ENCODE measurements at places on chromosomes 2 and 18. TPM values are rescaled to one million over a fixed set of nuclear protein-coding genes. Genes with fewer than 3 reads are reported as not detected.

- no peaks in the 10 kb centered on the region for H3K36me3 ChIP-seq
- H3K27me3 ChIP-seq, result no peaks in the 10 kb centered on the region
- no peak overlapping the region for H3K27ac ChIP-seq
- no peak overlapping the region for H3K4me3 ChIP-seq
Measured at GRCh38 chr18:50135903-50136302, 59.0 kb downstream of the MYO5B start.

UGT1A10 gene
- not detected for total RNA-seq

CD207 gene
- not detected for total RNA-seq

HOXD8 gene
- total RNA-seq, result not detected

GRCh38 chr2:69985688-69986087, 24.3 kb upstream of the ASPRV1 start:
- no peaks in the 10 kb centered on the region for H3K4me1 ChIP-seq
- no peak overlapping the region for H3K27ac ChIP-seq
- H3K36me3 ChIP-seq, result no peaks in the 10 kb centered on the region
- H3K4me3 ChIP-seq, result no peak overlapping the region

DNA sequence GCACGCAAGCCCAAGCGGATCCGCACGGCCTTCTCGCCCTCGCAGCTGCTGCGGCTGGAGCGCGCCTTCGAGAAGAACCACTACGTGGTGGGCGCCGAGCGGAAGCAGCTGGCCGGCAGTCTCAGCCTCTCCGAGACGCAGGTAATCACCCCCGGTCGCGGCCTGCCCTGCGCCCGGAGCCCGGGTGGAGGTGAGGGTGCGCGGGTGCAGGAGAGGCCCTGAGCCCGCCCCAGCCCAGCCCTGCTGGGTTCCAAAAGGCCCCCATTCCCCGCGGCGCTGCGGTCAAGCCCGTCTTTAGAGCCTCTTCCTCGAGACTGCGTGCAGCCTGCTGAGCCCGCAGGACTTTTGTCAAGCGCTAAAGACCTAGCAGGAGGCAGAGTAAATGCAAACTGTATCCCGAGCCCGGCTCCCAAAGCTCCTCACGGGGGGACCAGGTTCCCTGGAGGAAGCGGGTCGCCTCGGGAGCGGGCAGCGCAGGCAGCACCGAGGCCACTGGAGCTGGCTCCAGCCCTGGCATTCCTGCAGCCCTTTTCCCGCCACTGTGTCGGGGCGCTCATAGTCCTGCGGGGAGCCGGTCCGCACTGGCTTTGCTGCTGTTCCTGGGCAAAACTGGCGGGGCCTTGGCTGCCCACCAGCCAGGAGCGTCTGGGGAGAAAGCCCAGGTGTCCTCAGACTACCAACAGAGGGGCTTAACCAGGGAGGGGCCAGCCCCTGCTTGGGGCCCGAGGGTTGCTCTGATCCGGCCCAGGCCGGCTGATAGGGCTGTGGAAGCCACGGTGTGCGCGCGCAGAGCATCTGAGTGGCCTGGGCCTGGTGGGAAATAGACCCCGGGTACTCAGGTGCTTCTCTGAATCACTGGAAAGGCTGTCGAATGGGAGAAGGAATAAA, 7.3 kb downstream of the EMX1 start:
- H3K4me1 ChIP-seq, result no peaks in the 10 kb centered on the region
- H3K4me3 ChIP-seq, result no peak overlapping the region
- H3K36me3 ChIP-seq, result no peaks in the 10 kb centered on the region
- H3K27ac ChIP-seq, result no peak overlapping the region
- peaks cover 94% of the 10 kb centered on the region for H3K27me3 ChIP-seq

GRCh38 chr2:197165020-197165419, 145.6 kb downstream of the ANKRD44 start:
- peaks cover 4% of the 10 kb centered on the region for H3K4me1 ChIP-seq
- no peak overlapping the region for H3K27ac ChIP-seq
- H3K27me3 ChIP-seq, result no peaks in the 10 kb centered on the region
- H3K36me3 ChIP-seq, result no peaks in the 10 kb centered on the region
- H3K4me3 ChIP-seq, result no peak overlapping the region

GNAL gene
- 0.77 TPM for total RNA-seq

AQP4 gene
- total RNA-seq, result not detected

DNA sequence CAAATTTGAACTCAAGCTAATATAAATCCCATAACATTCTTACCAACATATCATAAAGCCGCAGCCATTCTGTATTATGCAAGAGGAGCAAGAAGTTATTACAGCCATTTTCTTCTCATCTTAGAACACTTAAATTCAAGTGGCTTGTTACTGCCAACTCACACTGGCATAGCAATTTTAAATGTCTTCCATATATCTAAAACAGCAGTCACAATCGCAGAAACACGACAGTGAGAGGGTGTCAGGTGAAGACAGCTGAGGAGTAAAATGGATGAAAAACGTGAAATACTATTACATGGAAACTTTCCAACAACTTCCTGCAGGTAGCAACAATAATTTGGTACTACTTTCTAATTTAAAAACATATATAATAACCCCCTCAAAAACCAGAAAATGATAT, 17.9 kb downstream of the PPP3R1 start:
- no peak overlapping the region for H3K4me3 ChIP-seq
- H3K27ac ChIP-seq, result no peak overlapping the region
- no peak for DNase-seq
- no peaks in the 10 kb centered on the region for H3K36me3 ChIP-seq
- H3K4me1 ChIP-seq, result peaks cover 22% of the 10 kb centered on the region

- H3K27me3 ChIP-seq, result no peaks in the 10 kb centered on the region
- H3K27ac ChIP-seq, result no peak overlapping the region
- DNase-seq, result no peak
- no peaks in the 10 kb centered on the region for H3K4me1 ChIP-seq
Measured at GRCh38 chr18:30675493-30675892, 367.0 kb downstream of the DSC3 start.

RAX gene
- not detected for total RNA-seq

GRCh38 chr2:113920996-113921395, 31.1 kb downstream of the ACTR3 start:
- DNase-seq, result peak; percentile 71
- H3K4me3 ChIP-seq, result no peak overlapping the region
- no peaks in the 10 kb centered on the region for H3K27me3 ChIP-seq
- no peak overlapping the region for H3K27ac ChIP-seq

- H3K4me1 ChIP-seq, result no peaks in the 10 kb centered on the region
- H3K27me3 ChIP-seq, result no peaks in the 10 kb centered on the region
- no peak overlapping the region for H3K27ac ChIP-seq
Measured at GRCh38 chr2:63023444-63023843, 27.2 kb upstream of the OTX1 start.

DNA sequence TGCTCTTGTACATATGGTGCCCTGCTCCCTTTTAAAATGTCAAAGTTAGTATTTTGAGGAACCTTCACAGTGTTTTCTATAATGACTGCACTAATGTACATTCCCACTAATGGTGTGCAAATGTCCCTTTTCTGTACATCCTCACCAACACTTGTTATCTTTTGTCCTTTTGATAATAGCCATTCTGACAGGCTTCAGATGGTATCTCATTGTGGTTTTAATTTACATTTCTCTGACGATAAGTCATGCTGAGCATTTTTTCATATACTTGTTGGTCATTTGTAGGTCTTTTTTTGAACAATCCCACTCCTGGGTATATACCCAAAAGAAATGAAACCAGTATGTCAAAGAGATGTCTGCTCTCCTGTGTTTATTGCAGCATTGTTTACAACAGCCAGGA, 268.3 kb downstream of the FBXO15 start:
- H3K27ac ChIP-seq, result no peak overlapping the region
- DNase-seq, result peak; percentile 27

DYSF gene
- total RNA-seq, result not detected

- H3K36me3 ChIP-seq, result no peaks in the 10 kb centered on the region
- no peak overlapping the region for H3K4me3 ChIP-seq
- no peak overlapping the region for H3K27ac ChIP-seq
- no peak for DNase-seq
- H3K27me3 ChIP-seq, result peaks cover 5% of the 10 kb centered on the region
Measured at GRCh38 chr2:172753610-172754009, 18.0 kb downstream of the RAPGEF4 start.

TCF7L1 gene
- 0.83 TPM for total RNA-seq

- H3K27me3 ChIP-seq, result peaks cover 18% of the 10 kb centered on the region
- H3K27ac ChIP-seq, result no peak within 1 kb of the TSS
- no peaks in the 10 kb centered on the region for H3K36me3 ChIP-seq
- no peak for DNase-seq
- H3K4me1 ChIP-seq, result no peaks in the 10 kb centered on the region
Measured at GRCh38 chr2:26640781-26641564, at the start of gene CIB4. CIB4 (minus strand) TSS chr2:26641366; CDS start chr2:26641314, 52 bp downstream.
